ENCODE measurements at places on chromosomes 5 and 9.

GRCh38 chr5:55821731-55822512 is 29.2 kb upstream of the IL31RA start:
- peak; percentile 2 for DNase-seq

- no peak for DNase-seq
Measured at GRCh38 chr9:91420501-91421127, 3.0 kb downstream of the NFIL3 start.

GRCh38 chr9:87950765-87951488 is 23.4 kb downstream of the CDK20 start:
- DNase-seq, result peak; percentile 26

DNA sequence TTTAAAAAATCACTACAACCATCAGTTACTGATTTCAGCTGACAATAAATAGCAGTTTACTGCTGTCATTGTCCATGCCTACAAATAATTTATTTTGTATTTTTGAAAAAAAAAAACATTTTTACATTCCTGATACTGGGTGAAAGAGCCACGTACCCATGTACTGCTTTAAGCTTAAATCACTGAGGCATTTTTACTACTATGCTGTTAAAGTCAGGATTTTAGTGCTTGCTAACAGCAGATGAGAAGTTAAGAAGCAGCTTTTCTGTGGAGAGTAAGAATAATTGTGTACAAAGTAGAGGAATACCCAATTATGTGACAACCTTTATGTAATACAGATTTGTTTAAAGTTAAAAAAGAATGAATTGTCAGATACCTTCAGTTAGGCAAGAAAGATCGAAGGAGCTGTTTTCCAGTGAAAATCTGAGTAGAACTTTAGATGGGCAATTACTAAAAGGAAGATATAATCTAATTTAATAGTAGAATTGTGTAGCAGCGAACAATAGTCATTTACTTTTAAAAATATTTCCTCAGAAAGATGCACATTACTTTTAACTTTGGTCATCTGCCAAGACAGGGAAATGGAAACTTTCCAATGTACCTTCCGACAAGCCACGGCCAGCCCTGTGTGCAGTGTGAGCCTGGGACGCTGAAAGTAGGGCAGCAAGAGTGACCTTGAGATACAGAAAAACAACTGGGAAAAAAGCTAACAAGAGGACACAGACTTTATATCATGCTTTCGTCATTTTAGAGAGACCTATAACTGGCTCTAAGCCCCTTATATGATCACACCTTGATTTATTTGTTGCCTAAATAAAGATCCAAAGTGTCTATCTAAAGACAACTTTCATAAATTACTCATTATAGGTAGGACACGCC is 39.9 kb downstream of the RHOBTB3 start:
- DNase-seq, result no peak
